GM23338 (cell line): ENCODE measurements at places on chromosomes 6 and 20. TPM values are rescaled to one million over a fixed set of nuclear protein-coding genes. Genes with fewer than 3 reads are reported as not detected.

Gene SSTR4
- not detected in 2 replicates for total RNA-seq

Gene GPX5
- not detected in 2 replicates for total RNA-seq

Gene MYH7B
- 0.10 and 0.78 TPM in 2 replicates for total RNA-seq

Gene SLC24A3
- 2.5 and 3.0 TPM in 2 replicates for total RNA-seq

Gene DNMT3B
- total RNA-seq, result 2,222 and 2,281 TPM in 2 replicates

Gene TGM6
- not detected in 2 replicates for total RNA-seq

Gene UNC5CL
- 1.2 and 2.4 TPM in 2 replicates for total RNA-seq

Gene MUC22
- not detected in 2 replicates for total RNA-seq

Gene ZSWIM1
- total RNA-seq, result 16.2 and 17.6 TPM in 2 replicates

Gene TJAP1
- 33.3 and 34.3 TPM in 2 replicates for total RNA-seq

Gene ADGRF4
- total RNA-seq, result not detected in 2 replicates

Gene COL12A1
- total RNA-seq, result 4.0 and 6.3 TPM in 2 replicates

Gene HMGN3
- total RNA-seq, result 166 and 193 TPM in 2 replicates

Gene MLN
- not detected in 2 replicates for total RNA-seq

Gene RNGTT
- 29.2 and 30.7 TPM in 2 replicates for total RNA-seq

Gene SFTA2
- total RNA-seq, result not detected in 2 replicates

Gene AURKA
- 75.8 and 96.9 TPM in 2 replicates for total RNA-seq

Gene SESN1
- total RNA-seq, result 36.2 and 36.4 TPM in 2 replicates

Gene DEFB129
- total RNA-seq, result not detected in 2 replicates

Gene MROH8
- total RNA-seq, result 0.63 TPM in 1 of 2 replicates, not detected in the other

Gene MACROD2
- 2.0 and 2.8 TPM in 2 replicates for total RNA-seq

Gene ZNF831
- total RNA-seq, result not detected in 2 replicates

Gene CST2
- total RNA-seq, result not detected in 2 replicates

Gene LRRC1
- 16.6 and 18.6 TPM in 2 replicates for total RNA-seq

Gene GPSM3
- total RNA-seq, result 4.7 and 7.8 TPM in 2 replicates
